T-helper 17 cell (primary cell): ENCODE measurements at places on chromosomes 11 and 22.
A peak's percentile ranks its signal among the peaks of the same experiment; 100 is the strongest.

DNA sequence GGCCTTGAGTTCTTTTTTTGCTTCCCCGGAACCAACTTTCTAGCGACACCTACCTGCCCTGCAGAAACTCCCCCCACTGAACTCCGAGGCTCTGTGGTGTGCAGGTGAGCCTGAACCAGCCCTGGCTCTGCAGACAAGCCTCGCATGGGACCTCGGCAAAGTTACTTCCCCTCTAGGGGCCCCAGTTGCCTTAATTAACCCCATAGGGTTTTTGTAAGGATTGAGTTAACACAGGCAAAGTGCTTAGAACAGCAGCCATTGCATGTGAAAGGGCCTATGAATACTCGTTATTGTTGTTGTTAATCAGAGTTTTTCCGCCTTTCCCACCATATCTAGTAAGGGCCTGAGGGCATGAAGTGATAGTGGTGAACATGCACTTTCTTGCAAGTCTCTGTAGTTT is 12.6 kb upstream of the SYT13 start:
- DNase-seq: no peak

GRCh38 chr11:83542861-83543260 is 256.7 kb upstream of the CCDC90B start:
- DNase-seq: no peak

DNA sequence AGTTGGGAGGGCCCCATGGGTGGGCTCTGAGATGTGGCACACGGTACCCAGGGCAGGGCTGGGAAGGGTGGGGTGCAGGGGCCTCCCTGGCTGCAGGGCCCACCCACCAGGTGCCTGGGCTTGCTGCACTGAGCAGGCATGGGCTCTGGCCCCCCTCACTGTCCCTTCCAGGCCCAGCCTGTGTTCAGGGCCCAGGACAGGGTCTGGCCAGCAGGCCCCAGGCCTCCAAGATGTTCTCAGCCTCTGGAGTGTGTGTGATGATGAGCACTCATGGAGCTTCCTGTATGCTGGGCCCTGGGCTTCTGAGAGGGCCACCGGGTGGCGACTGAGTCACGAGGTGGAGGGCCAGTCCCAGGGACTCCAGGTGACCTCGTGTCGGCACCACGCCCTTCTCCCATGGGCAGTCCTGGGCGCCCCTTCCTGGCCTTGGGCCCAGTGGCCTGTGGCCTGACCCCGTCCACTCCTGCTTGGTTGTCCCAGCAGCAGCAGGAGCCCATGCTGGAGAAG is 55.9 kb upstream of the CCDC188 start:
- no peak for DNase-seq

DNA sequence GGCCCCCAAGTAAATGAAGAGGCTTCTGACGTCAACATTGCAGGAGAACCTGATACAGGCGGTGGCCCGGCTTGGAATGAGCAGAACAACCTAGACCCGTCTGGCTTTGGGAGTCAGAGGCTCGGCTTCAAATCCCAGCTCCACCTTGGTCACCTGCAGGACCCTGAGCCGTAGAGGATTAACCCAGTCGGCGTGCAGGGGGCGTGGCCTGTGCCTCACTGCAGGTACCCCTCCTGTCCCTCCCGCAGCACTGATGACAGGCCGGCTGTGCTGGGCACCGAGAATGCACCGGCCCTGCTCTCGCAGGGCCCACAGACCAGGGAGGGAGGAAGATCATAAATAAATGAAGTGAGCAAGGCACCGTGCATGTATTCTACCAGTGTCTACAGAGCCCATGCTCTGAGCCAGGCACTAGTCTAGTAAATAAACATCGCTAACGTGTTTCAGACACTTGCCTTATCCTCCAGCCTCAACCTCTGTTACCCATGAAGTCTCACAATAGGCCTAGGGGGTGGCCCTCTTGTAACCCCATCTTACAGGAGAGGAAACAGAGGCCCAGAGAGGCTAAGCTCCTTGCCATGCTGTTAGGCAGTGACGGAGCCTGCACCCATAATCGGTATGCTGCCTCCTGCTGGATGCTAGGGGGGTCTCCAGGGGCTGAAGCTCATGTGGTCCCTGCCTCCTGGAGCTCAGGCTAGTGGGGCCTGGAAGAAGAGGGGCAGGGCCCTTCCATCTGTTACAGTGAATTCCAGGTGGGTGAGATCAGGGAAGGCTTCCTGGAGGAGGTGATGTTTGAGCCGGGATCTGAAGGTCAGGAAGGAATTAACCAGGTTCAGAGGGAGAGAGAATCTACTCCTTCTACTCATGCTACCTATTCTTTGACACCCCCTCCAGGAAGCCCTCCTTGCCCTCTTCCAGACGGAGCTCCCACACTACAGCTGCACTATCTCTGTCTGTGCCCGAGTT is 53.4 kb downstream of the RTL6 start:
- no peak for DNase-seq

GRCh38 chr22:41382098-41382578 is 396 bp downstream of the TEF start:
- DNase-seq: peak; percentile 59

- no peak for DNase-seq
These were observed 8.4 kb downstream of the CYB5R2 start for GRCh38 chr11:7664867-7665266.

- no peak for DNase-seq
These were observed 455.7 kb downstream of the RAB38 start for GRCh38 chr11:87719326-87720073.

DNA sequence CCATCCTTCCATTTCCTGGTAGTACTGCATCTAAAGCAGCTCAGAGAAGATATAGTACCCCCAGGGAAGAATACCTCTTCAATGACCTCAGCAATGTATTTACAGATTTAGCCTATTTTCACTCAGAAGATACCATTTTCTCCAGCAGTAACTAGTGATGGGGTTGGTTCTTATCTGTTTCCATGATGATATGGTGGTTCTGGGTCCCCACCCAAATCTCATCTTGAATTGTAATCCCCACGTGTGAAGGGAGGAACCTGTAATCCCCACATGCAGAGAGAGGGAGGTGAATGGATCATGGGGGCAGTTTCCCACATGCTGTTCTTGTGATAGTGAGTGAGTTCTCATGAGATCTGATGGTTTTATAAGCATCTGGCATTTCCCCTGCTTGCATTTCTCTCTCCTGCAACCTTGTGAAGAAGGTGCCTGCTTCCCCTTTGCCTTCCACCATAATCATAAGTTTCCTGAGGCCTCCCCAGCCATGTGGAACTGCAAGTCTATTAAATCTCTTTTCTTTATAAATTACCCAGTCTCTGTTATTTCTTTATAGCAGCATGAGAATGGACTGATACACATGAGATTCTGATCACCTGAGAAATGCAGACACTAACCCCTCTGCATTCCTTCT is 139.2 kb downstream of the CCDC81 start:
- DNase-seq: no peak
